ENCODE measurements at places on chromosomes 3 and 15.

DNA sequence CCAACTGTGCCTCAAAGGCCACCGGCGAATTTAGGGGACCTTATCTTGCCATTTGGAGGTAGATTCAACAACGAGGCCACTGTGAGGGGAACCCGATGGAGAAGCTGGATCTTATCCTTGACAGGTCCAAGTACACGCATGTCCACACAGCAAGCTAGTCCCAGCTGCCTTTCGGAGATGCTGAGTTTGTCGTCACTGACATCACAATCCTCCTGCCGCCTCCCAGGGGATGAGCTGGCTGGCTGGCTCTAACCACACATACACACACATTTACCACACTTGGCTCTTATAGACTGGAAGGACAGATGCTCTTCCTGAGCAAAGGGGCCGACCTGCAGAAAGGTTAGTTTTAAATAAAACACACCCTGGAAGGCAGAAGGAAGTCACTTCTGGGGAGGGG is 176.3 kb downstream of the STT3B start:
- no peak for DNase-seq

- DNase-seq: no peak
Measured at GRCh38 chr15:39074341-39074985, 506.4 kb upstream of the THBS1 start.

GRCh38 chr3:110576960-110577359 is 494.7 kb upstream of the NECTIN3 start:
- no peak for DNase-seq

- DNase-seq: no peak
Measured at GRCh38 chr3:198026620-198027019, 66.6 kb downstream of the LMLN start.

- no peak for DNase-seq
Measured at GRCh38 chr15:93308026-93308690, 219.1 kb upstream of the RGMA start.

- no peak for DNase-seq
Measured at GRCh38 chr3:61634678-61635077, 73.3 kb downstream of the PTPRG start.

DNA sequence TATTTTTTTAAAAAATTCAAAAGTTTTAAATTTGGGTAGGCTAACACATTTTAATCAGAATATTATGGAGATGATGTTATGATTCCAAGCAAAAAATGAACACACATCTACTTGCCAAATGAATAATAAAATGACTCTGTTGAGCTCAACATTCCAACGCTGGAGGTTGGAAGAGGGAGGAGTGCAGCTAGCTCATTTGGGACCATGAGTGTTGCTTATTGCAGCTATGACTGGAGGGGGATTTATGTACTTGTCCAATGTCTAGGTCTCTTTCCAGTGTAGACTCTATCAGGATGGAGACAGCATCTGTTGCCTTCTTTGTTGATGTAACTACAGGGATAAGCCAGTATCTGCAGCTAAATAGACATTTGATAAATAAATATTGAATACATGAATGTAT is 310.6 kb downstream of the CACNA2D3 start:
- no peak for DNase-seq

- peak; percentile 89 for DNase-seq
Measured at GRCh38 chr15:100125401-100126191, 216.2 kb downstream of the ADAMTS17 start.

All from hindlimb muscle (tissue), 1 donor.